ENCODE measurements at places on chromosomes 7 and 10.

GRCh38 chr10:12833451-12833850 is 168.1 kb downstream of the CCDC3 start:
- no peak for DNase-seq

GRCh38 chr10:104563548-104563947 is 77.5 kb upstream of the SORCS3 start:
- DNase-seq: no peak

- DNase-seq: no peak
These were observed 132.5 kb downstream of the SLIT1 start for GRCh38 chr10:97053276-97053675.

- DNase-seq: no peak
These were observed 5.3 kb downstream of the NUDT1 start for GRCh38 chr7:2247141-2247995.

DNA sequence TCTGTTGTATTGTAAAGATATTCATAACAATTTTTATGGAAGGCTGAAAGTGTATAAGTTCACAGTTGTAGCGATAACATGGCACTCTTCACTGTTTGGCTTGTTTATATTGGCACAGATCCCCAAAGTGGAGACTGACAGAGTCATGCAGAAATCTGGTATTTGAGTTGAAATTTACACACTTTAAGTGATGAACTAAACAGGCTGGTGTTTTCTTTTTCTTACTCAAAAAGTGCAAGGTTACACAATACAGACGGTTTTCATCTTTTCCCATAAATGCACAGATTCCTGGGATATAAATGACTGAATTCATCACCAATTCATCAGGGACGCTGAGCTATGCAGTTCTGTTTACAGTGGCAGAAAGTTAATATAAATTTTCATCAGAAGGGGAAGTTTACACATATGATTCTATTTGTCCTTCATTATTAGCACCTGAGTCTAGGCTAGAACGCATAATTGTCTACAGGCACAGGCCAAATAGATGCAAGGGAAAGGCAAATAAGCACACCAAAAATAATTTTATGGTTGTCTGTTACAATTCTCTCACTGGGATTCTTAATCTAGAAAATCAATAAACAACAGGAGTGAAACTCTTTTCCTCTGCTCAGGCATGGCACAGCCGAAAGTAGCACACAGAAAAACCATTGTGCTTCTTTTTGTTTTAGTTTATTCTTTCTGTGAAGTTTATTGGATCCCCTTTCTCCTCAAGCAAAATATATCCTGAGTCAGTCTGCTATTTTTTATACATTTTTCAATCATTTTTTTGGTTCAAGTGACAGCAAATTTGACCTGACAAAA is 88.0 kb downstream of the FOXP2 start:
- no peak for DNase-seq
